ENCODE measurements at places on chromosomes 11 and 22.
A peak's percentile ranks its signal among the peaks of the same experiment; 100 is the strongest.

- no peak for DNase-seq
Observed at GRCh38 chr22:50363166-50363802, 20.2 kb downstream of the PPP6R2 start.

DNA sequence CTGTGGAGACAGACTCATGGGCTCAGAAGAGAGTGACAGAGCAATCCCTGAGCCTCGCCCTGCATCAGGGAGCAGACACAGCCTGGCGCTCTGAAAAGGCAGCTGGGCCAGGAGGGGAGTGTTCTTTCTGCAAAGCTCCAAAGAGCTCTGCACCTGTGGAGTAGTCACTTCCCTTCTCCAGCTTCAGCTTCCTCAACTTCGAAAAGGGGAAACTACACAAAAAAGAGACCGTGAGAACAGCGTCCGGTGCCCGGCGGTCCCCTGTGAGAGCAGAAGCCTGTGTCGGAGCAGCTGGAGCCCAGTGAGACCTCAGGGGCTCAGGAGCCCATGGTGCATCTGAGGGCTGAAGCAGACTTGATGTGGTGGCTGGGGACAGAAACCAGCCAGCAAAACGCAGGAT is 35.1 kb downstream of the TP53I11 start:
- DNase-seq, result no peak

- no peak for DNase-seq
Observed at GRCh38 chr11:18987454-18988231, 48.4 kb upstream of the MRGPRX1 start.

- DNase-seq, result no peak
Observed at GRCh38 chr11:39374963-39375698, 2084.3 kb downstream of the LRRC4C start.

- DNase-seq, result no peak
Observed at GRCh38 chr11:47552056-47552565, 821 bp downstream of the CELF1 start.

DNA sequence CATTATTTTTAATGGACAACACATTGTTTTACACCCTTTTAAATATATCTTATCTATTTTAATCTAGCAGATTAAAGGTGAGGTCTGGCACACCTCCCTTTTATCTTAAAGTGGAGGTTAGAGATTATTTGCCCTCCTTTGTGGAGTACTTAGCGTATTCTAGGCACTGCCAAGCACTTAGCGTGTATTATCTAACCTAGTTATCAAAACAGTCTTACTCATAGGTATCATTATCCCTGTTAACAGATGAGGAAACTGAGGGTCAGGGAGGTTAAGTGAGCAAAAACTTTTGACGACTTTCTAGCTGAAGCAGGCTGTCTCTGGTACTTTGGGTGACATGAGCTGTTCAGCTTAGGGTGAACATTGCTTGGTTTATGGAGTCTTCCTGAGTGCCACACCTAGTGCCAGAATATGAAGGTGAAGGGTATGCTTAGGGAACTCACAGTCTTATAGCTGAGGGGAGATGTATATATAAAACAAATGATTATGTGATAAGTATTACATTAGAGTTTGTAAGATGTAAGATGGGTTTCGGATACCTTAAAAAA is 55.0 kb downstream of the ZNRF3 start:
- no peak for DNase-seq

- DNase-seq, result no peak
Observed at GRCh38 chr11:70590356-70590991, 192.1 kb downstream of the CTTN start.

GRCh38 chr22:30882184-30882717 is 86.3 kb downstream of the MORC2 start:
- no peak for DNase-seq

DNA sequence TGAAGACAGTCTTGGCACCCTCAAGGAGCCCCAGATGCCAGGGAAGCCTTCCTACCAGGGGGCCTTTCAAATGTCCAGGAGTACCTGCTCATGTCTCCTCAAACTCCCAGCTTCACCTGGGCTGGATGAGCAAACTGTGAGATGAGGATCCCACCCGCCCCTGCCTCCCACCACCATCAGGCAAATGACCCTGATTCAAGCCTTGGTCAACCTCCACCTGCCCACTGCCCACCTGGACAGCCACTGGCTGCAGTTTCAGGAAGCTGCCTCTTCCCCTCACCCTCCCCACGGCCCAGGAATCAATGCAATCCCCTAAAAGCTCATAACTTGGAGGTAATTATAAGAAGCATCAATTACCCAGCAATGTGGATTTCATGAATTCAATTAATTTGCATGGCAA is 122.7 kb downstream of the BUD13 start:
- no peak for DNase-seq

DNA sequence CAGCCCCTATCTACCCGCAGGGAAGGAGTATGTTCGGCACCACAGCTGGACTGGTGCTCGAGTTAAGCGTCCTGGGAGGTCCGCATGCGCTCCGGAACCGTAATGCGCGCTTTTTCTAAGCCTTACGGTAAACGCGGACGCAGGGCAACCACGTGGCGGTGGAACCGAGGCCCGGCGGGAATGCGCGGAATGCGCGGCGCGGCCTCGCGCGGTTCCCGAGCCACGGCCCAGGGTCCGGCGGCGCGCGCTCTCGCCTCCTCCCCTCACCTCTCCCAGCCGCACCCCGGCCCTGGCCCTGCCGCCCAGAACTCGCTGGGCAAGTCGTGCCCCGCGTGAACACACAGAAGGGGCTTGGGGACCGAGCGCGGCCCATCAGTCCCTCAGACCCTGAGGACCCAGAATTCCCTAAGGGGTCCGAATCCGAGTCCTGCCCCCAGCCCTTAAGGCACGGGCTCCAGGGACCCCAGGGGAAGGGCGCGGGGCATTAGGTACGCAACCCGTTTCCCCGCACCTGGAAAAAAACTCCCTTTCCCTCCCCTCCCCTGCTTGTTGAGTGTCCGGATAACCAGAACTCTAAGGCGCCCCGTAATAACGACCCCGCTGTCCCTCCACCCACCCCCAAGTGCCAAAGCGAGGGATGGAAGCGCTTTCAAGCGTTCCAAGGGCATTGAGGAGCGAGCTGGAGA is 4.3 kb upstream of the CCND1 start:
- DNase-seq, result no peak

- DNase-seq, result no peak
Observed at GRCh38 chr11:34513682-34514449, at the start of gene ELF5. TSS of gene ELF5 (minus strand) at chr11:34513794. CDS start at chr11:34505749, 8,045 bp downstream.

- DNase-seq, result no peak
Observed at GRCh38 chr11:13667795-13668101, 720 bp upstream of the FAR1 start.

DNA sequence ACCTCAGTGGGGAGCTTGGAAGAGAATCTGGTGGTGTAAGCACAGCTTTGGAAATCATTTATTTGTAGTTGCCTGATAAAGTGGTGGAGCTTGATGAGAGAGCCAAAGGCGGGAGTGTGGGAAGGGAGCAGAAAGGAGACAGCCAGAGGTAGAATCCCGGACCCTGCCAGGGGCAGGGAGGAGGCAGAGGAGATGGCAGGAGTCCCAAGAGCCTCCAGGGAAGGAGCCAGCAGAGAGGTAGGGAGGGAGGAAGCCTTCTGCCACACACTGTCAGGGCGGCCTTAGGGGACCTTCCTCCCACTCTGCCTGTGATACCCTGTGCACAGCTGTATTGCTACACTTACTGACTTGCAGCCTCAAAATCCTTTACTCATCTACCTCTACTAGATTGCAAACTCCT is 15.4 kb downstream of the SCUBE2 start:
- DNase-seq, result no peak

- DNase-seq, result no peak
Observed at GRCh38 chr11:6427516-6427915, 8.6 kb upstream of the APBB1 start.

GRCh38 chr11:67538306-67538705 is 15.1 kb upstream of the CABP2 start:
- DNase-seq, result no peak

DNA sequence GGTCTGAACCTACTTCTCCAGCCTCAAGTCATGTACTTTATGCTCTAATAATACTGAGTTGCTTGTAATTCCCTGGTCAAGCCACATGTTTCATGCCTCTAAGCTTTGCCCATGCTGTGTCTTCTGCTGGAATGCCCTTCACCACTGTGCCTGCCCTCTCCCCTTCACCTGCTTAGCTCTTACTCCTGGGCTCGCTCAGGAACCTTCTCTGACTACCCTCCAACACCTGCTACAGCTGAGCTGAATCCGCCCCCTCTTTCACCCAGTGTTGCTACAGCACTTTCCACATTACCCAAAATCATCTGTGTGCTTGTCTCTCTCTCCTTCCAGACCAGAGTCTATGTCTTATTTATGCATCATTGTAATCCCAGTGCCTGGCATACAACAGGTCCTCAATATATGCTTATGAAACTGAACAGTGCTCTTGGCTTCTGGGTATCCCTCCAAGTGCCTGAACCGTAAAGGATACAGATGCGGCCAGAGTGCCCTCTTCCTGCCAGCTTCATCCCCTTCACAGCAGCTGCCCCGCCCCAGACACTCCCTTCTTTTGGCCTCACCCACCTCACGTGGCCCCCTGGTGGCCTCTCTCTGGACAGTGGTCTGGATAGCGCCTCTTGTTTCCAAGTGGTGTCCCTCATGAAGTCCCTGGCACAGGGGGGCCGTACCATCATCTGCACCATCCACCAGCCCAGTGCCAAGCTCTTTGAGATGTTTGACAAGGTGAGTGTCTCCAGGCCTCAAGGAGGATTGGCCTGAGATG is 7.1 kb downstream of the ABCG4 start:
- DNase-seq, result no peak

- no peak for DNase-seq
Observed at GRCh38 chr11:73528483-73529203, 69.3 kb downstream of the FAM168A start.

- no peak for DNase-seq
Observed at GRCh38 chr11:72079819-72080325, 470 bp downstream of the NUMA1 start.

DNA sequence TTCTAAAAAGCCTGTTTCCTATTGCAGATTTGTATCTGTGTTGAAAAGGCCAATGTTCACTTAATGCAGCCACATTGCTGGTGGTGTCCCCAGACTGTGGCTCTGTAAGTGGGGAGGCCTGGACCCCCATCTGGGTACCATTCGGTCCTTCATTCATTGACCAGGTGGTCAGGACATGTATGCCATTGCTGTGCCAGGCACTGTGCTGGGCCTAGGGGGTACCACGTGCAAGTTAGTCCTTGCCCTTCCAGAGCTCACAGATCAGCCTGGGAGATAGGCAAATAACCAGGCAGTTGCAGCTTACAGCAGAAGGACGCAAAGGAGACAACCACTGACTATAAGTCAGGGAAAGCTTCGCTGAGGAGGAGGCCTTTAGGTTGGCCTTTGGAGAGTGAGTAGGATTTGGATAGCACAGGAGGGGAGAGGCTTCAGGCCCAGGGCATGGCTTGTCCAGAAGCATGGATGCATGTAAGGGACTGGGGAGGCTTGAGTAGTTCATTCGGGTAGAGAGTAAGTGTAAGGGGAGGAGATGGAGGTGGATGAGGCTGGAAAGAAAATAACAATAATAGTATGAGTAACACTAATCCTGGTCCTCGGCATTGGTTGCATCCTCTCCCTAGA is 5.0 kb downstream of the PRDM11 start:
- DNase-seq, result no peak

DNA sequence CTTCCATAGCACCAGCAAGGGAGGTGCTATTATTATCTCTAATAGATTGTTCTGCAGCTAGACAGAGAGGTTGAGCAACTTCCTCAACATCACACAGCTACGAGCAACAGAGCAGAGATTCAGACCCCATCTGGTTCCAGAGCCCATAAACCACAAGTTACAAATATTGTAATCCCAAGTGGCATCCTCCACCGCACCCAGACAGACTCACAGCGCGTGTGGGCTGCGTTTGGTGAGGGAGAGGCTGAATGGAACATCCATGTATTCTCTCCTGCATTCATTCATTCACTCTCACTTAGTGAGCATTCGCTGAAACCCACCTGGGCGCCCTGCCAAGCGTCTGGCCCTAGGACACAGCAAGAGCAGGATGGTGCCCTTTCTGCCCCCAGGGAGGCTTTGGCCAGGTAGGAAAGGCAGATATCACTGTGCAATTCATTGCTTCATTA is 33.5 kb downstream of the LIF start:
- no peak for DNase-seq

GRCh38 chr11:2577991-2578928 is 121.5 kb downstream of the KCNQ1OT1 start:
- DNase-seq, result no peak

- peak; percentile 48 for DNase-seq
Observed at GRCh38 chr11:58577555-58578135, 1.2 kb upstream of the ZFP91 start.

GRCh38 chr22:29479417-29480261 is at the start of gene NEFH:
TSS of gene NEFH (plus strand) at chr22:29480218. CDS start at chr22:29480263, 45 bp downstream.
- no peak for DNase-seq

DNA sequence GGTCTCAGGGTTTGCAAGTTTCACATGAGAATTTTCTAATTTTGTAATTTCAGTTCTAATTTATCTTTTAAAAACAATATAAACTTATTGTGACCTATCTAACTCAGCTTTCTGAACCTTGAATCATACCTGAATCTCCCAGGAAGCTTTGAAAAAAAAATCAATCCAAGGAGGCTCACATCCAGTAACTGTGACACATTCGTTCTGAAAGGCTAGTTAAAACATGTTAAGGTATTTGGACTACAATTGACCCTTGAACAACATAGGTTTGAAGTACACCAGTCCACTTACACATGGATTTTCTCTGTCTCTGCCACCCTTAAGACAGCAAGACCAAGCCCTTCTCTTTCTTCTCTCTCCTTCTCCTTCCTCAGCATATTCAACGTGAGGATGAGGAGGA is 40.0 kb downstream of the DDI1 start:
- DNase-seq, result no peak
